ENCODE measurements at places on chromosomes 3 and 15.

- no peak for ATAC-seq
- no peak overlapping the region for H3K27ac ChIP-seq
Observed at GRCh38 chr15:42444415-42445063, 46.4 kb downstream of the ZNF106 start.

GRCh38 chr15:36887214-36887961 lies 213.0 kb downstream of the MEIS2 start:
- H3K36me3 ChIP-seq, result no peaks in the 10 kb centered on the region
- peaks cover 87% of the 10 kb centered on the region for H3K27me3 ChIP-seq
- peaks cover 8% of the 10 kb centered on the region for H3K4me1 ChIP-seq

DNA sequence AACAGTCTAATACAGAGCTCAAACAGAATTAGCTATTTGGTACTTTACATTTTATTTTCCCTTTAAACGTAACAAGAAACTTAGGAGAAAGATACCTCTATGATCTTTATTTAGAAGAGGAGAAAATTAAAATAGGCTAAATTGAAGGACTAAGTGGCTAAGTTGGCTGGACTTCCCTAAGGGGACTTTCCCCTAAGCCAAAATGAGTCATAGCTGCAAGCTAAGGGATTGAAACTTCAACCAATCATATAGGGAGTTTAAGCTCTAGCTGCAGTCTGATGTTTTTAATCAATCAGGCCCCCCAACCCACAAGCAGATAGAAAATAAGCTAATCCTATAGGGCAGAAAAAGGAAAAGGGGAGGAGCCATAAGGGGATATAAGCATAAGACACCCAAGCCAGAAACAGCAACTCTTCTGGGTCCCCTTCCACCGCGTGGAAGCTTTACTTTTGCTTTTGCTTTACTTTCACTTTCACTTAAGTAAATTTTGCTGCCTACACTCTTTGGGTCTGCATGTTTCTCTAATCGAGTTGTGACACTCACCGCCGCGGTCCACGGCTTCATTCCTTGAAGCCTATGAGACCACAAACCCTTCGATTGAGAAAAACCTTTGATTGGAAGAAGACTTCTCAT lies 1108.5 kb upstream of the EPHA6 start:
- ATAC-seq, result peak; percentile 70
- H3K27ac ChIP-seq, result no peak overlapping the region
- no peaks in the 10 kb centered on the region for H3K27me3 ChIP-seq
- H3K4me1 ChIP-seq, result no peaks in the 10 kb centered on the region

- H3K27me3 ChIP-seq, result peaks cover 14% of the 10 kb centered on the region
- no peak for ATAC-seq
- H3K4me3 ChIP-seq, result no peak overlapping the region
- H3K27ac ChIP-seq, result no peak overlapping the region
Observed at GRCh38 chr15:57403566-57404325, 27.4 kb downstream of the CGNL1 start.

DNA sequence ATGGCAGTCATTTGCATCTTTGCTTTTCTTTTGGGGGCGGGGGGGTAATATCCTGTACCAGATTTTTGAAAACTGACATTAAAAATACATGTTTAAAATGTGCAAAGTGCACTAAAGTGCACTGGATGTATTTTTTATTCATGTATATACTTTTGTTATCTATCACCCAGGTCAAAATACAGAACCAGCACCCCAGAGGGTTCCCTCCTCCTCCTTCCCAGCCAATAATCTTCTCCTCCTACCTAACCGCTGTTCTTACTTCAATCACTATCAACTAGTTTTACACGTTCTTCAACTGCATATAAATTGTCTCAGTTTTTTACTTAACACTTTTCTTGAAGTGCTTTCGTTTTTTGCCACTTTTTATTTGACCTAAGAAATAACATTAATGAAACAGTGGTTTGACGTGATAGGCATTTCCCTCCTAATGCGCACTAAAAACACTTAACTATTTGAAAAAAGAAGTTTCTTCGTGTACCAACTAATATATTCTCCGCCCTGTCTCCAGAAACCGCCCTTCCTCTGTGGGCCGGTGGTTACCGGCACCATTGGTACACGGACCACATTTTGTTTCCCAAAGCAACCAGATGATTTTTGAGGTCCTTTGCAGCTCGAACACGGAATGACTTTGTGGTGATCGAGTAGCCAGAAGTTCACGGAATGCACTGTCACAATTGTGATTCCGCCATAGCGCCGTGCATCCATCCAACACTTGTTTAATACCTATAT lies 836 bp upstream of the AKAP13 start:
- H3K4me1 ChIP-seq, result peaks cover 38% of the 10 kb centered on the region
- peaks cover 21% of the 10 kb centered on the region for H3K36me3 ChIP-seq
- H3K27me3 ChIP-seq, result no peaks in the 10 kb centered on the region
- peak overlapping the region; percentile 92 for H3K4me3 ChIP-seq
- peak; percentile 18 for ATAC-seq

DNA sequence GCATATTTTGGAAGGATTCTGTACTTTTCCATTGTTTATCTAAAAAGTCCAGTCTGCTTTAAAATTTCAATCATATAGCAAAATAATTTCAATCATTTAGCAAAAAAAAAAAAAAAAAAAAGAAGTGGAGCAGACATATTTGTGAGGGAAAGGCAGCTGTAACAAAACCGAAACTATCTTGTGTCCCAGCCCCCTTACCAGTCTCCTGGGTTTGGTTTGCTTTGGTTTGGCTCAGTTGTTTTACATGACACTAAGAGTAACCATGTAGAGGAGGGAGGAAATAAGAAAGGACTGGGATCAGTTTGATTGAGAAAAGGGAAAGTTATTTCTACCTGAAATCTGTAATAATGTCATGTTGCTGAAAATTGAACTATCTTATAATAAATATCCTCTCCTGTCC lies 158.8 kb upstream of the GADL1 start:
- no peaks in the 10 kb centered on the region for H3K27me3 ChIP-seq
- H3K4me1 ChIP-seq, result no peaks in the 10 kb centered on the region
- no peak overlapping the region for H3K27ac ChIP-seq
- H3K36me3 ChIP-seq, result no peaks in the 10 kb centered on the region
- no peak for ATAC-seq
- H3K4me3 ChIP-seq, result no peak overlapping the region

- no peak overlapping the region for H3K4me3 ChIP-seq
- peaks cover 4% of the 10 kb centered on the region for H3K27me3 ChIP-seq
- H3K4me1 ChIP-seq, result no peaks in the 10 kb centered on the region
- no peak for ATAC-seq
- no peak overlapping the region for H3K27ac ChIP-seq
- no peaks in the 10 kb centered on the region for H3K36me3 ChIP-seq
Observed at GRCh38 chr15:53862386-53862785, 102.9 kb upstream of the WDR72 start.

Data from activated T-helper 17 cell treated with anti-CD3 and anti-CD28 coated beads, Interleukin-2, amount 50 U/mL, for 72 hours (primary cell).